ENCODE measurements at places on chromosomes 2 and 18. TPM values are rescaled to one million over a fixed set of nuclear protein-coding genes. Genes with fewer than 3 reads are reported as not detected.

GRCh38 chr2:134468164-134468563 is 214.3 kb downstream of the MGAT5 start:
- no peak for DNase-seq

WIPF1 gene
- 161 TPM for total RNA-seq

DNA sequence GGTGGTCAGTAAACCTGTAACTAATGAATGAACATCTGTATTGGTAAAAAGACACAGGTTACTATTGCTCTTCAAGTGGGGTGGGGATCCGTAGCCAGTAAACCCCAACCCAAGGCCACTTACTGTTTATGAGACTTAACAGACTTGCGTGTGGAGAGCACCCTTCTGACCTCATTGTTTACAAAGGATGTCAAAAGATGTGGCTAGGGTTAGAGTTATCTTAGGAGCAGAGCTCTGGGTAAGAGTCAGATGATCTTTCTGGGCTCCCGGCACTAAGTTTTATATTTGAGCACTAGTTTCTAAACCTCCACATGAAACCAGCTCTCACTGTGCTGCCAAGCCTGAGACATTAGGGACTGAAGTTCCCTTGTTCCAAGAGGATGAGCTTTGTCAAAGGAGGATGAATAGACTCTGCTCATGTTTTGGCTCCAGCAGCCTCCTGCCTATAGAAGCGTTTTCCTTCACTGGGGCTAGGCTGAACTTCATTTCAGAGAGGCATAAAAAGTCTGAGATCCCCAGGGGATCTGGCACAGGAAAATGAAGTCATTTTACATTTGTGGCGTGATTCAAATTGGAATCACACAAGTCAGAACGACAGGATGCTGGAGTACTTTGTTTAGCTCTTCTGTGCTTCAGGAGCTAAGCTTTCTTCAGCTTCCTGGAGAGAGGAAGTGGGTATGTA is 403.1 kb upstream of the TRIB2 start:
- no peak for DNase-seq

STAT4 gene
- 59.5 TPM for total RNA-seq

- no peak for DNase-seq
Measured at GRCh38 chr2:29082804-29083495, 8.6 kb upstream of the PCARE start.

GREB1 gene
- total RNA-seq, result 0.57 TPM

SPATA3 gene
- 1.3 TPM for total RNA-seq

CCDC68 gene
- not detected for total RNA-seq

CREG2 gene
- total RNA-seq, result not detected

MYO7B gene
- total RNA-seq, result 0.75 TPM

DNA sequence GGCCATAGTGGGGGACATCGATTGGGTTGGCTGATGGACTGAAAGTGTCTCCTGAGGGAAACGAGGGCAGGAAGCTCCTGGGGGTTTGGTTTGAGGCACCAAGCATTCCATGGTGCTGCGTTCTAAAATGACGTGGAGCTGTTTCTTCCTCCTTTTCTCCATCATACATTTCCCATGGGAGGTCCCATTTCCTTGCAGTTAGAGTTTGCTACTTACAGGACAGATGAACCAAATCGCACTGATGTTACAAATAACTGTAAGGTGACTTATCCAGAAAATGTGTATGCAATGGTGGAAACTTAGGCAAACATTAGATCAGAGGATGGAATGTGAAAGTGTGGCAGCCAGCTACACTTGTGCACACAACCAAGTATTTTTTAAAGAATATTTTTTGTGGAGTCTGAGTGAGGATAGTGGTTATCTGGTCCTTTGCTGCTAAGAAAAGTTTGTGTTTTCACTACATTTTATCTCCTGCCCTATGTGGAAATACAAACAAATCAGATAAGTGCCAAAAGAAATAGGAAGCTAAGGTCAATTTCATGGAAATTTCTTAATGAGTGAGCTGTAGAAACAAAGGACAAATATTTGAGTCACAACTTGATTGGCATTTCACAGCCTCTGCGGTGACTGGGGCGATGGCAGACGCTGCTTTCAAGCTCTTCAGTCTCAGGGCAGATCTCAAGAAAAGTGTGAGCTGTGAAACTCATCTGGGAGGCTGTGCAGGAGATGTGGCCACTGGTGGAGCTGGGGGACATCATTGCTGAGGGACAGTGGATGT is 256.2 kb downstream of the TSN start:
- no peak for DNase-seq

TTN gene
- 1.6 TPM for total RNA-seq

GRCh38 chr2:181683518-181684453 is 3.5 kb upstream of the NEUROD1 start:
- peak; percentile 46 for DNase-seq

MARCHF7 gene
- total RNA-seq, result 83.1 TPM

GRCh38 chr2:138767101-138767500 is 13.1 kb downstream of the NXPH2 start:
- DNase-seq, result no peak

DNA sequence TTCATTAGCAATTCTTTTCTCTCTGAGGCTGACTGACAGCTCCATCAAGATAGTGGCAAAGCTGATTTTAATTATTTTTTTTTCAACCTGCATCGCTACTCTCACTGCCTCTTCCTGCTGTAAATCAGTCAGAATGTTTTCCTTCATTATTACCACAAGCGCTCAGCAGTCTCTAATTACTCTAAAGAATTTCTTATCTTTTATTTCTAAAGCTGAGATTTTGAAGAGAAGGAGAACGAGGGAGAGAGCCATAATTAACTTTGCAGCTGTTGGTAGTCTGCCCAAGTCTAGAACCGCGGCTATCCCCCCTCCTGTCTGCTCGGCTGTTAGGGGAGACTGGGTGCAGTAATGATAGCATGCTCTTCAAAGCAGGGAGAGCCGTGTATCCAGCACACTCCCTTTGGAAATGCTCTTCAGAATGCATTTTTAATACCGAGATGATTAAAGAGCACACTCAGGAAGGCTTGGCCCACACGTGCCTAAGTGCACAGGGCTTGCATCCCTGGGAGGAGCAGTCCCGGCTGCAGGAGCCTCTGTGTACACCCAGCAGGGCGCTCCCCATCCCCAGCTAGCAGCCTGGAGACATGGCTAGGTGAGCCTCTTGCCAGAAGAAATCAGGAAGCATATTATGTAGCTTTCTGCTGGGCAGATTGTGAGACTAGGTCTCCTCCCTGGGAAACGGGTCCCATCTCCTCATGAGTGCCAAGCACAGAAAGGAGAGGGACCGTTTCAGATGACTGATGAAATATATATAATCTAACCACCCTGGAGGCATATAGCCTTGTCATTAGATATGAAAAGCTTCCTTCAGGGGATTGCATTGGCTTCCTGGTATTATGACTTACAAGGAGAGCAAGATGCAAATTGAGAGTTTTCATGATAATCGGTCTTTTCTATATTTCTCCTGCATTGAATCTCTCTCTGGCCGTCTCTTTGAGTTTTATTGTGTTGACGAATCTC is 555.2 kb downstream of the CMPK2 start:
- no peak for DNase-seq

DNA sequence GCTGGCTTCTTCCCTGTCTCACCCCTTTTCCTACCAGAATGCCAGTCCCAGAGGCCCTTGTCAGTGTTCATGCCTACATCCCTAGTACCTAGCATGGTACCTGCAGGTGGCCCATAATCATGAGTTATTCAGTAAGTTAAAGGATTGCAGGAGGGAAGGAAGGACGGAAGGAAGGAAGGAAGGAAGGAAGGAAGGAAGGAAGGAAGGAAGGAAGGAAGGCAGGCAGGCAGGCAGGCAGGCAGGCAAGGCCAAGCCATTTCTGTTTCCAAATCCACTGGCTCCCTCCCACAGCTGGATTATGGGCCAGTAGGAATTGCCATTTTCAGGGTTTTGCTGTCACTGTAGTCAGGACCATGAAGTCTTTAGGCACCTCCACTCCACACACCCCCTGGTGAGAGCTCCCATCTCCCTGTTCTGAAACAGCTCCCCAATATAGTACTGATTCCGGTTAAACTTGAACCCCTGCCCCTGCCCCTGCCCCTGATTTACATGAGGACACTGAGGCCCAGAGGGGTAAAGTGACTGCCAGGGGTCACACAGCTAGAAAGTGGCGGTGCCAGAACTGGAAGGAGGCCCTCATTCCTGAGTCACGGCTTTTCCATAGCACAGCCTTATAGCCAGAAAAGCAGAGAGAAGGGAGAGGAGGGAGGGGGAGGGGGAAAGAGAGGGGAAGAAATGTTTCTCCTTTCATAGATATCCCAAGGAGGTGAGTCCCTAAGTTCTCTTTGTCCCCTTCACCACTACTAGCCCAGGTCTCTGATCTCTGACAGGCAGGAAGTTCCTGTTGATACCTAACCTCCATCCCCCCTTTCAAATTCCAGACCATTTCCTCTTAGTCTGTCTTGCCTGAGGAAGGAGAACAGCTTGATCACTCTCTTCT is 12.2 kb upstream of the TNS1 start:
- no peak for DNase-seq

GRCh38 chr2:123546353-123546752 is 478.7 kb upstream of the CNTNAP5 start:
- DNase-seq, result no peak

COL6A3 gene
- 29.9 TPM for total RNA-seq

GRCh38 chr2:134537702-134538101 is 181.1 kb downstream of the TMEM163 start:
- no peak for DNase-seq

EHBP1 gene
- 28.5 TPM for total RNA-seq

All from activated CD4-positive, alpha-beta T cell treated with anti-CD3 and anti-CD28 coated beads for 36 hours (primary cell).